Endothelial cell (in vitro differentiated cells): ENCODE measurements at places on chromosomes 5 and 9.

GRCh38 chr5:159316519-159317383 is 13.5 kb downstream of the IL12B start:
- peak; percentile 44 for DNase-seq

DNA sequence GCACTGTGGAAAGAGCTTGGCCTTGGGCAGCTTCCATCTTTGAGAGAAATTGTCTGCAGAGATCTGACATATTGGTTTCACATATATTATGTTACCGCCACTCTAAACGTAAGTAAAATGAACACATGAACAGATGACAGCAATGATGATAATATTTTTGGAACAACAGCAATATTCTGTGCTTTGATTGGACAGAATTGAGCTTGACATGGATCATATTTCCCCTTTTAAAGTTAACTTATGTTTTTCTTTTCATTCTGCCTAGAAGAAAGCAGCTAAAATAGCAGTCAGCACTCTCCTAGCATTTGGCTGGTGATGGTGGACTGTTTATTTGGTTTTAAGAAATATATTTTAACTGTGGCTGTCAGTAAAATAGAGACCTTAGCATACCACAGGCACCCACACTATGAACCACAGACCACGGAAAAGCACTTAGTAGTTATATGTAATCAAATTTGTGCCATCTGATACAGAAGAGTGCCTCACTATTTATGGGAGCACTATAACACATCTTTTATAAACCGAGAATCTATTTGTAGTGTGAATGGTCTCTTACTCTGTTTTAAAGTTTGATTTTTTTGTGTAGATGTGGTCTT is 1.8 kb upstream of the CFAP95 start:
- no peak for DNase-seq

DNA sequence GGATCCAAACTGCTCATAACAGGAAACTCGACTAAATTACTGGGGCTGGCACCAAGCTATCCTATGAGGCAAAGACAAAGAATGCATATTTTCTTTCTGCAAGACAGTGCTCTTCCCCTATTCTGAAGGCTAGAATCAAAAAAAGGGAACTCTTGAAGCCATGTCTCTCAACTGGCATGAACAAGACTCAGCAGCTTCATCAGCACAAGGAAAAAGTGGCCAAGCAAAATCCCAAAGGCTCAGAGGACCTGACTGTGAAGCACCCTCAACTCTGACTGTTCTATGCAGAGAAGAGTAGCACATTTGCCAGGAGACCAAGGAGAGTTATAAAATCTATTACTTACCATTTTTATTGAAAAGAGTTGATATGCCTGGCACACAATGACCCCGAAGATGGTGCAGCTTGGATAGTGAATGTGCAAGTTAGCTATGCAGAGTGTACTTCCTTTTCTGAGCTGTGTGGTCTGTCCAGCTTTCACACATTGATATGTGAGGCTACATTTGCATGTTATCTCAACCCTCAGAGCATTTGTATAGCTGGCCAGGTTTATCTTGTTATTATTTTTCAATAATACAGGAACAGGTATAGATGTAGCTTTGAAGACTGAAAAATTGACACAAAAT is 51.0 kb upstream of the FYB1 start:
- DNase-seq: no peak

DNA sequence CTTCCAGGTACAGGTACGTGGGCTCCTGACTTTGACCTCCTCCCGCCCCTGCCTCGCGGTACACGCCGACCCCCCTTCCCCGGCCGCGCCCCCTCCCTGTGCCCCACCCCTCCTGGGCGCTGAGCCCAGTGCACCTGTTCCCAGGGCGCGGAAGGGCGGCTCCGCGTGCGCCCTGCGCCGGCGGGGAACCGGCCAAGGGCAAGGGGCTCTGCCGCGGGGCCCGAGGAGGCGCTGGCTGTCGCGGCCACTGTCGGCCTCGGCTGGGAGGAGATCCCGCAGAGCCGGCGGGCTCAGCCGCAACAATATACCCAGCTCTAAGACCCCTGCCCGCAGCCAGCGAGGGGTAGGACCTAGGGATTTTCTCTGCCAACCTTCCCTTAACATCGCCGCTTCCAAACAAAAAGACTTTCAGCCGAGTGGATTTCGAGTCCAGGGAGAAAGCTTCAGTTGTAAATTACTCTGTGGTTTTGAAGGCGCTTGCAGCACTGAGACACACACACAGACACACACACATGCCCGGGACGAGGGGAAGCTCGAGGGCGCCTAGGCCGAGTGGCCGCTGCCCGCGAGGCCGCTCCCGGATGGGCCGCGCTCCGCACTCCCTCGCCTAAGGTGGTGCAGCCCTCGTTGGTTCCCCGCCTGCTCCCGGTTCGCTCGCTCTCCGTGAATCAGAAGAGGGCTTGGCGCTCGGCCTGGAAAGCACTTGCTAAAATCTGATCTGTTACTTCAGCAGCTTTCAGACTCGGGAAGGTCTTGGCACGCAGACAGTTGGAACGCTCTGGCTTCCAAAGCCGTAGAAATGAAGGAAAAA is 1.2 kb downstream of the FGF18 start:
- no peak for DNase-seq

DNA sequence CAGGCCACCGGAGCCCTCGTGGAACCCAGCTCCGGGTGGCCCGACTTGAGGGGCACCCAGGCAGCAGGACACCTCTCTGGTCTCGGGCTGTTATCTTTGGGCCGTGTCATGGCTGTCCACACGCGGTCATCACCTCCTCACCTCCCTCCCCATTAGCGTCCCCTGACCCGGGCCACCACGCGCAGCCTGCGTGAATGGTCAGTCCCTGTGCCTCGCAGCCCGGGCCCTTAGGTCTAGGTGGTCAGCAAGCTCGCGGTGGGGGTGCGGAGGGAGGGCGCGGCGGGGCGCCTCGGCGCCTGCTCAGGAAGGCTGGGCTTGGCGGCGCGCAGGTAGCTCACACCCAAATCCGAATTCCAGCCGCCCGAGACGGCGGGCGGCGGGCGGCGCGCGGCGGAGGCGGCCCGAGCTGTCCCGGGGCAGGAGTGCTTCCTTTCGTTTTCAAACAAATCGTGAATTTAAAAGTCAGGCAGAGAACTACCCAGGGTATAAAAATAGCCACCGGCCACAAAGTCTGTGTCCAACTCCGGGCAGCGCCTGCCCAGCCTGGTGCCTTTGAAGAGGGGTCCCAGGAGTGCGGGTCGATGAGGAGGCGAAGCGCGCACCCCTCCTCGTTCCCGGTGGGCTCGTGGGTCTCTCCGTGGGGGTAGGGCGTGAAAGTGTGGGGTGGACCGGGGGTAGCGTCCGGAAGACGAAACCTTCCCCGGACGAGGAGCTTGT is 1.0 kb upstream of the RXRA start:
- DNase-seq: no peak

GRCh38 chr5:44619875-44620610 is 188.7 kb upstream of the MRPS30 start:
- DNase-seq: no peak

DNA sequence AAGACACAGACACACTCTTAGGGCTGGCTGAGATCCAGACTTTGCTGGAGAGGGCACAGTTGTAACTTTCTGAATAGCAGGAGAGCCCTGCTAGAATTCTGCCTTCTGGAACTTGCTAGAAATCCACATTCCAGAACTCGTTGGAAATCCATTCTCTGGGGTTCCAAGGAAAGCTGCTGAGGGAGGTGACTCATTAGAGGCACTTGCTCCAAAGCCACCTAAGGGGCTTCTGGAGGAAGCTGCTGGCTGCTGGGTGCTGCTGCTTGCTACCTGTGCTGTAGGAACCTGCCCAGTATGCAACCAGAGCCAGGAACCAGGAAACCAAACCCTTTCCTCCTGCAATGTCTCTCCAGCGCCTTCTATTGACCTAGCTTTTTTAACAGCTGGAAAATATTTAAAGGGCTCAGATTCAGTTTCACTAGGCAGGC is 4.1 kb upstream of the TLE4 start:
- DNase-seq: no peak

GRCh38 chr9:119160551-119160950 is 208.7 kb downstream of the BRINP1 start:
- no peak for DNase-seq

DNA sequence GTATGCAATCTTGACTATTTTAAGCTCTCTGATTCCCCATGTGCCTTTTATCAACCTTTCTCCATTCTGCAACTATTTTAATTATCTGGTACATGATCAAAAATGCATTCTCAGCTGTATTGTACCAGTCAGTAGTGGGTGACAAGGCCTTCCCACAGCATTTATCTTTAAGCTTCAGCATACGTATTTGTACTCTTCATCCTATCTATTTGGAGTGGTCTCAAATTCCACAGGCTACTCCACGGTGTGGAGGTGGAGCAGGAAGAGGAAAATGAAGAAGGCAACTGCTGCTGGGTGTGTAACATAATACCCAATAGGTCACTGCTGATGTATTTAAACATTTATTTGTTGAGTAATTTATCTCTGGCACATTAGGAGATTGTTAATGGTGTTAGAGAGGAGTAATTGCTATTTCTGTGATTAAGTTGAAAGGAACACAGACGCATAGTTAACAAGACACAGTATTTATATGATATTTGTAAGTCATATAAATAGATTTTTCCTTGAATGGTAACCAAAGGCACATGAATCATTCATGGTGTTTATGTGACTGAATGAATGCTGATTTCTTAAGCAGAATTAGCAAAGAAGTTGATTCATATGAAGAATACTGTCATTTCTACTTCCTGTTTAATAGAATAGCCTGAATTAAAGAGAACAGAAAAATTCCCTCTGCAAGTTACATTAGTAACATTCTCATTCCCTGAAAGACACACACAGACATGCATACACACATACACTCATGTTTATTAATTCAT is 153.8 kb upstream of the NR3C1 start:
- no peak for DNase-seq

DNA sequence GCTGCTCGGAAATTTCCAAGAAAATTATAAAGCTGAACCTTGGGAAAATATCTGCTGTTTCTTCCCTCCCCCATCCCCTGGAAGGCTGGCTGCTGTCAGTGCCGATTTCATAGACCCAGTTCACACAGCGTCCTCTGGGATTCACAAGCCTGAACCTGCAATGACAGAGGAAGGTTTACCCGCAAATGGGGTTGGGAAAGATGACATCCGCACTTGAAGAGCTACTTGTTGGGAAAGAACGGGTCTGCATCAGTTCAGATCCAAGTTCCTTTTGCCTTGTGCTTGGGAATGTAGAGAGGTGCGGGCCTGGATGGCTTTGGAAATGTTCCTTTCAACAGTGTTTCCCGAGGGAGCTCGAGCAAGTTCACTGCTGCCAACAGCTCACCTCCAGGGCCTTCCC is 13.9 kb downstream of the PCDH12 start:
- DNase-seq: no peak

DNA sequence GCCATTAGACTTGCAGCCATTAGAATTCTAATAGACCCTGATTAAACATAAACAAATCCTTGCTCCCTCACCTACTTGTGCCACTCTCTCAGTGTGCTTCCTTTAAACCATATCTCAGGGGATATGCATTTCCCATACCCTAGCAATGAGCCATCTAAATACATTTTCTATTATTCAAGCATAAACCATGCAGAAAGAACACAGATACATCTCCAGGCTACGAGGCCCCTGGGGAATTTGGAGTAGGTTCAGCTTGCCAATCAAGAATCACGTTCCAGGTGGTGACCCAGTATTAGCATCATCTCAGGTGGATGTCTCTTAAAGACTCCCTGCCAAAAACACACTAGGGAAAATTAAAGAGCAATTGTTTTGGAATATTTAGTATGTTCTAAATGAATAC is 93.0 kb upstream of the CCL21 start:
- no peak for DNase-seq

- DNase-seq: no peak
Measured at GRCh38 chr5:149320791-149321330, 24.4 kb upstream of the GRPEL2 start.

GRCh38 chr5:55471468-55471867 is 63.3 kb downstream of the PLPP1 start:
- no peak for DNase-seq

GRCh38 chr5:90402521-90403255 is 6.9 kb downstream of the CETN3 start:
- no peak for DNase-seq

DNA sequence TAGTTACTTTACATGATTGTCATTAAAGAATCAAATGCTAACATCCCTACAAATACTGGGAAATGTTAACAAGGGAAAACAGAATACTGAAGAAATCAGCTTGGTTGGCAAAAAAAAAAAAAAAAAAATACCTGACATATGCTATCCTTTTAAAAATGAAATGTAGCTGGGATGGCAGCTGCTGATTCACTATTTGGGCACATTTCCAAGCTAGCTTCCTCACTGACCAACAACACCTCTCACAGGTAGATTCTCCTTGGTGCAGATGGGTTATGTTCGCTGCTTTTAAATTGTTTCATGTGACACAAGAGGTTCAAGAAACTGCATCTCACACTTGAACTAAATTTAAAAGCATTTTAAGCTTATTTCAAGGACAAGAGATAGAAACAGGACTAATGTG is 6.1 kb upstream of the PRUNE2 start:
- DNase-seq: no peak

DNA sequence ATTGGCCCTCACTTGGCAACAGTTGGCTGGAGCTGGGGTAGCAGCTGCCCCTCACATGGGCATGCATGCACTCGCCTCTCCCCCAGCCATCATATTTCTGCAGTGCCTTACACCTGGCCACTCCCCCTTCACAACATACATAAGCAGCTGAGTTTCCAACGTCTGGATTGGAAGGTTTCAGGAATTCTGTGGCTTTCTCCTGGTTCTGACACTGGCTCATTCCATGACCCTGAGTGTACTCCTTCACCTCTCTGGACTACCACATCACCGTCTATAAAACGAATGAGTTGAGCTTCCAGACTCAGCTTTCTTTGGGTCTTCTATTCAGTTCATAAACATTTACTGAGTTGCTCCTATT is 84.3 kb downstream of the GALNT10 start:
- no peak for DNase-seq

- no peak for DNase-seq
Measured at GRCh38 chr9:93953496-93954433, 1.4 kb downstream of the BARX1 start.

- DNase-seq: no peak
Measured at GRCh38 chr9:133844398-133844784, 106.2 kb upstream of the SARDH start.
